ENCODE measurements at places on chromosomes 11 and 22.

GRCh38 chr11:31714840-31715239 is 96.3 kb downstream of the PAX6 start:
- no peak for DNase-seq

DNA sequence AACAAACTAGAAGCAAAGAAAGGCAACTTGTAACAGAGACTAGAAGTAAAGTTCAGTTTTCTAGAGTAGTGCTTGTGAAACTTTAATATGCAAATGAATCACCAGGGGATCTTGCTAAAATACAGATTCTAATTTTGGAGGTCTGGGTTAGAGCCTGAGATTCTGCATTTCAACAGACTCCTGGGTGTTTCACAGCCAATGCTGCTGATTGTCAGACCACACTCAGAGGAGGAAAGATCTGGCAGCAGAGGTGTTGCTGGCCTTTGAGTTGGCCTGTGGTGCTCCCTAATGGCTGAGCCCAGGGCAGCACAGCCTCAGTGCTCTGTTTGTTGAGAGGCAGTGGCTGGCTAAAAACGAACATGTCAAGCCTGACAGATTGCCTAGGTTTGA is 5.4 kb downstream of the CRY2 start:
- DNase-seq, result no peak

- no peak for DNase-seq
These were observed 51.2 kb downstream of the FZD4 start for GRCh38 chr11:86904001-86904400.

DNA sequence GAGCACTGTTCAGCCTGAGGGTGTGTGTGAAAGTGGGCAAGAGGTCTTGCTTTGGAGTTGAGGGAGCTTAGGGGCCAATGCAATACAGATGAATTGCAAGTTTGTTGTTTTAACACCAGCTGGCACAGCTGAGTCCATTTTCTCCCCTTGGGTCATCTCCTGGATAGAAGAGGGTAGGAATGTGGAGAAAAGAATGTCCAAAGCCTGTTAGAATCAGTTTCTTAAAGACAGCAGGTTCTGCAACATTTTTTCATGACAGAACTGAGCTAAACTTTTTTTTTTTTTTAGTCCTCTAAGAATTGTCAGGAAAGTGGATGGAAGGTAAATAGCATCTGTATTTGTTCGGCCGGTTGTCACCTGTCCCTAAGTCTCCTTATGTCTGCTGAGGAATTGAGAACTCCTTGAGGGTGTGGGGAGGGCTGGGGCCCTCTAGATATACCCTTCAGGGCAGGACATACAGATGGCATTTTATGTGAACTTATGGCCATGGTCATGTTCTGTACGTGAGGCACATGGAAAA is 211.1 kb upstream of the CADM1 start:
- no peak for DNase-seq

DNA sequence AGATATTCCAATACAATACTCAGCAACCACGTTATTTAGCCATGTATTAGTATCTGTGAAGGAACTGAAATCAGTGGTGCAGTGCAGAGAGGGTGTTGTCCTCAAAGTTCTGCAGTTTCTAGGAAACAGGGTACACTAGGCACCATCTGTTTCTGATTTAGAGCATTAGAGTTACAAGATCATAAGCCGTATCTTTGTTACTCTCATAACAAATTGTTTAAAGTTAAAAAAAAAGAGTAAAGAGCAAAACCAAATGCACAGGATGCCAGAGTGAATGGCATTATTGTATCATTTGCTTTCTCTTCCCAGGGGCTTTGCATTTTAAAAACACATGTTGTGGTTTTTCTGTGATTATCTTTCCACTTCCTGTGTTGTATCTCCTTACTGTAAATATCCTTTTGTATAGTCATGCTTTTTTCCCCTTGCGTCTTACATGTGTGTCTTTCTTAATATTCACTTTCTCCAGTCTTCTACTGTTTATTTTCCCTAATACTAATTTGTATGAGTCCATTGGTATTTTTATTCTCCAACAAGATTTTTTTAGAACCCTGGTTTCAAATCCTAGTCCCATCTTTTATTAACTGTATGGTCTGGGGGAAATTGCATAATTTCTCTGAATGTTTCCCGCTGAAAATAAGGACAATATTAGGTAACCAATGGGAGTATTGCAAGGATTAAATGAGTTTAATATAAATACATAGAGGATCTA is 15.2 kb upstream of the NUP160 start:
- no peak for DNase-seq

GRCh38 chr11:20112291-20113148 is 47.8 kb downstream of the DBX1 start:
- peak; percentile 77 for DNase-seq

DNA sequence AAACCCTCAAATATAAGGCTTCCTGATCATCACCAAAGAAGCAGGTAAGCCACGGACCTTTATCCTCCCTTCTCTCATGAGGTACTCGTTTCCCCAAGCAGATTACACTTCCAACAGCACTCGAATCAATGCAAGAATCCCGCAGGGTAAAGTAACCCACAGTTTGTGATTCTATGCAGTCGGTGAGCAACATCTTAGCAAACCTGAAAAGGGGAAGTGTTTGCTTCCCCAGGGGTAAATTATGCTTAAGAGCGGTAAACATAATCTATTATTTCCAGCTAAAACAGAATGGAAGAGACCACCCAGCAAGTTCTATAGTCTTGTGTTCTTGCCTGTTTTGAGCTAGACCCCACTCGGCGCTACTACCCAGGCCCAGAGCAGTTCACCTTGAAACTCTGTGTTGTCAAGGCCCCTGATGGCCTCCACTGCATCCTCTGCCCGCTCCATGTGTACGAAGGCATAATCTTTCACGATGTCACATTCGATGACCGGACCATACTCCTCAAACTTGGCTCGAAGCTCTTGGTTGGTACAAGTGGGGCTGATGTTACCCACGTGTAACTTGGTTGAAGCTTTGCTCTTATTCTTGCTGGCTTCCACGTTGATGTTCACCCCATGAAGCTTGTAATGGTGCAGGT is 1.3 kb downstream of the RBM4B start:
- no peak for DNase-seq

GRCh38 chr22:50067244-50067643 is 9.1 kb upstream of the TTLL8 start:
- no peak for DNase-seq

GRCh38 chr11:77049026-77049425 is 14.8 kb downstream of the B3GNT6 start:
- DNase-seq, result peak; percentile 87

DNA sequence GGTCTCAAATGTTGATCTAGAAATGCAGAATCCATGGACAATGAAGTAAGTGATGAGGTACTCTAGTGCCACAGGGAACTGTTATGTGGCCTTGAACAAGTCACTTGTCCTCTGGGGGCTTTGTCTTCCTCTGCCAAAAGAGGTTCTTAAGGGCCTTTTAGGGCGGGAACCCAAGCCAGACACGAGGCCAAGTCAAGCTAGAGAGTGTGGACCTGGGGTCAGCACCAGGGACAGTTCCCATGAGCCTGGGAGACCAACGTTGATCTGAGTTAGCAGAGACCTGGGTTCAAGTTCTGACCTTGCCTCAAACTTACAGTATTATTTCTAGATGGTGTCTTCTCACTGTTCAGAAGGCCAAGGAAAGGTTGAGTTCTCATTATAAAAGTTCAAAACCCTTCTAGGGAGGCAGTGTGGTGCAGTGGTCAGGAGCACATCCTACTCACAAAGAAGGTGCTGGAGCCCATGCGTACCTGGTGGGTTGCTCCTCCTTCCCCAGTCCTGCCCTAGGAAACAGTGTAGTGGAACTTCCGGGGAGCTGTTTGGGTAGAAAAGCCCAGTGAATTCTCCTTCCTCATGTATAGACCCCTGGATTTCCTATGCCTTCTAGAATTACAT is 121.5 kb downstream of the CHST1 start:
- no peak for DNase-seq

DNA sequence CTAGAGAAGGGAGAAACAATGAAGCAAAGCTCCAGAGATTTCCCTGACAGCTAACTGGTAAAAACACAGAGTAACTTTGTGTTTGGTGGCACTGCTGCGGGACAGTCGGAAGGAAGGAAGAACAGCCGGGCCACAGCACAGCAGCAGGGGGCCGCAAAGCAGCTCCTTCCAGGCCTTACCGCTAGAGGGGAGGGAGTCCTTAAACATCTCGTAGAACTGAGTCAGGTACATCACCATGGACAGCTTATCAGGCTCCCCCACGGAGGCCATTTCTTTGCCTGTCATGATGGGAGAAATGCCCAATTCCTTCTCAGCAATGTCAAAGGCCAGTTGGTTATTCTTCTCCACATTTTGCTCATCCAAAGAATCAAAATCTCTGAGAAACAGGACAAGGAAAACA is 114.6 kb upstream of the BID start:
- no peak for DNase-seq

DNA sequence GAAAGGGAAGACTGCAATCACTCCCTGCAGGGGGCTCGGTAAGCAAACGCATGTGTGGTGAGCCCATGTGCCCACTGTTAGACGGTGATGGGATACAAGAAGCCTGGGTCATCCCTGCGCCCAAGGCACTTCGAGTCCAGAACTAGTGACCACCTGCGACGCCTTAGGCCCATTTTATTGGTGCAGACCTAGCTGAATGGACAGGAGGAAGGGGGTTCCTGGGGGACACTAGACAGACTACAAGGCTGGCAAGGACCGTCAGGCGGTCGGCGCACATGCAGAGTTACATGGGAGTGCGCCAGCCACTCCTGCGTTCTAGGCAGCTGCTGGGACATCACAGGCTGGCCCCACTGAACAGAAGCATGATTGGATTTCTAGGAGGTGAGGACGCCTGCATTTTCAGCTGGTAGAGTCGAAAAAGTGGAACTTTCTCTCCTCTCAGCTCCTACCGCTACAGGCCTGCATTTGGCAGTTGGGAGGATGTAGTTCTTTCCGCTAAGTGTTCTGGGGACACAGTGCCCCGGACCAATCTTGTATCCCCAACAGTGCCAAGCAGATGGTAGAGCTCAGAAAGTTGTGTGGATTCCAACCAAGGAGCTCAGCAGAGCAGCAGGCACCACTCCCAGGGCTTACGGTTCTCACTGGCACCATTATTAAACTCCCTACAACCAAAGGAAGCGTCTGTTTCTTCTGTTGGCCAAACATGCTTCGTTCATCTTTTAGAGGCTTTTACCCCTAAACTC is 35.7 kb downstream of the BID start:
- no peak for DNase-seq

- DNase-seq, result no peak
These were observed 7.9 kb upstream of the KCNQ1OT1 start for GRCh38 chr11:2707736-2708135.

DNA sequence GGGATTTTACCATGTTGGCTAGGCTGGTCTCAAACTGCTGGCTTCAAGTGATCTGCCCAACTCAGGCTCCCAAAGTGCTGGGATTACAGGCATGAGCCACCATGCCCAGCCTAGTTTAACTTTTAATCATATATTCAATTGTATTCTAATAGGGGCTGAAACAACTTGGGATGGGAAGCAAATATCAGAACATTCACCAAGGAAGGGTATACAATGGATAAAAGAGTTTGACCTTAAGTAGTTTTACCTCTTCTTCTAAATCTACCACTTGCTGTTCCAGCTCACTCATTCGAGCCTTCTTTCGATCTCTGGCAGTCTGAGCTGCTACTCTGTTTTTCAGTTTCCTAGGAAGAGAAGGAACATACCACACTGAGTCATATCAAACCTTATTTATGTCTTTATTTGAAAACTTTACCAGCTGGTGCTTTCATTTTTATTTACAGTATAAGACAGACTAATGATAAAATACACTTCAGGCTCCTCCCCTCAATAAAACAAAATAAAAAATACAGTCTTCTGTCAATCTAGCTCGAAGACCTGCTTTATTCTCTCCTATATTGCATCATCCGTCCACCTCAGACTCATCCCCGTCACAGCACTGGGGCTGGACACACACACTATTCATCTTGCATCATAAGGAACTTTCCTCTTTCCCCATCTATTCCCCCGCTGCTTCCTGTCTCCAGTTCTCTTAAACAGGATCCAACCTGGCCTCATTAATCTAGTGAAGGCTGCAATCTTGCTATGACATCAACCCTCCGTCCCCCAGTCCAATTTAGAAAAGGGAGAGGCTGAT is 1.4 kb downstream of the XBP1 start:
- DNase-seq, result peak; percentile 62

DNA sequence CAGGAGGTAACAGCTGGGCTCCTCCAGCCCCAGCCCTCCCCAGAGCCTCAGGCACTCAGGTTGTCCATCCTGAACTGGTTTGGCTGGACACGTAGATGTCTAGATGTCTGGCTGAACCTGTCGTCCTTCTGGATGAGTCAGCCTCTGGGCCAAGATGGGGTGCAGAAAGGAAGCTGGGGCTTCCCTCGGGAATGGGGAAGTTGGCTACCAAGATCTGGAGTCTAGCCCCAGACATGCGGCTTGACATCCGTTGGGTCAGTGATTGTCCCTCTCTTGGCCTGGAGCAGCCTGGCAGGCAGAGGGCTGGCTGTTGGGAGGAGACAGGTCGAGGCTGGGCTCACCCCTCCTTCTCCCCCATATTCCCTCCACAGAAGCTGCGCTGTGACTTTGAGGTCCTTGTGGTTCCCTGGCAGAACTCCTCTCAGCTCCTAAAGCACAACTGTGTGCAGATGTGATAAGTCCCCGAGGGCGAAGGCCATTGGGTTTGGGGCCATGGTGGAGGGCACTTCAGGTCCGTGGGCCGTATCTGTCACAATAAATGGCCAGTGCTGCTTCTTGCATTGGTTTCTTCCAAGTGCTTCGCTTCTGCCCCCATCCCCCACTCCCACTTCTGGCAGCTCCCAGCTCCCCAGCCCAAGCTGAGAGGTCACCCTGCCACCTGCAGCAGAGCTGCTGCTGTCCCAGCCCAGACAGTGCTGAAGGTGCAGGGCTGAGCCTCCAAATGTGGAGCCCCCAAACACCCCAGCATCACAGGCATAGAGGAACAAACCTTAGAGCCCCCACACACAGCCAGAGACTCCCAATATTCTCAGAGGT is 1.3 kb downstream of the CST6 start:
- no peak for DNase-seq

- no peak for DNase-seq
These were observed 4.4 kb downstream of the OR8B3 start for GRCh38 chr11:124394408-124394807.

GRCh38 chr22:40008726-40009291 is 14.1 kb downstream of the FAM83F start:
- no peak for DNase-seq

GRCh38 chr11:65576867-65577755 is 1.3 kb downstream of the EHBP1L1 start:
- DNase-seq, result peak; percentile 78

- no peak for DNase-seq
These were observed 55.1 kb upstream of the CRYBB3 start for GRCh38 chr22:25144522-25144921.

GRCh38 chr22:35517207-35517606 is 23.4 kb upstream of the RASD2 start:
- DNase-seq, result no peak

- no peak for DNase-seq
These were observed 189.8 kb downstream of the KIRREL3 start for GRCh38 chr11:126810776-126811175.

GRCh38 chr11:44831605-44832394 is 105.0 kb downstream of the TSPAN18 start:
- no peak for DNase-seq
